Osteocyte (in vitro differentiated cells): ENCODE measurements at places on chromosomes 5 and 9. TPM values are rescaled to one million over a fixed set of nuclear protein-coding genes. Genes with fewer than 3 reads are reported as not detected.
A peak's percentile ranks its signal among the peaks of the same experiment; 100 is the strongest.

- no peak overlapping the region for H3K27ac ChIP-seq
- H3K4me3 ChIP-seq: no peak overlapping the region
- no peak for DNase-seq
- H3K27me3 ChIP-seq: no peaks in the 10 kb centered on the region
Observed at GRCh38 chr5:167797933-167798332, 493.5 kb upstream of the WWC1 start.

DNA sequence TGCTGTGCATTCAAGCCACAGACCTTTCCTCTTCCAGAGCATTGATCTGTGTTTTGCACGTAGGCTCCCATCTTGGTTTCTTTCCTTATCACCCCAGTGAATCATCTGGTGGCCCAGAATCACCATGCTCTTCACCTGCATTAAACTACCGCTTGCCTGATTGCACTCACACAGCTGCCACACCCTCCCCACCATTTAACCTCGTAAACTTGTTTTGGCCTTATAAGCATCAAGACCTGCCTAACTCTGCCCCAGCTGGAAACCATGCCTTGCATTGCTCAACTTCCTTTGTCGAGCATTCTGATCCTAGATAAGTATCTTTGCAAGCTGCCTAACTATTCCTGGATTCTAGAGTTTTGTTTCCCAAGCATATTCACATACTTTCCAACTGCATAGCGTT is 369.6 kb upstream of the SEMA6A start:
- H3K4me1 ChIP-seq: no peaks in the 10 kb centered on the region
- DNase-seq: no peak
- no peaks in the 10 kb centered on the region for H3K36me3 ChIP-seq
- H3K4me3 ChIP-seq: no peak overlapping the region
- no peak overlapping the region for H3K27ac ChIP-seq
- no peaks in the 10 kb centered on the region for H3K27me3 ChIP-seq

DNA sequence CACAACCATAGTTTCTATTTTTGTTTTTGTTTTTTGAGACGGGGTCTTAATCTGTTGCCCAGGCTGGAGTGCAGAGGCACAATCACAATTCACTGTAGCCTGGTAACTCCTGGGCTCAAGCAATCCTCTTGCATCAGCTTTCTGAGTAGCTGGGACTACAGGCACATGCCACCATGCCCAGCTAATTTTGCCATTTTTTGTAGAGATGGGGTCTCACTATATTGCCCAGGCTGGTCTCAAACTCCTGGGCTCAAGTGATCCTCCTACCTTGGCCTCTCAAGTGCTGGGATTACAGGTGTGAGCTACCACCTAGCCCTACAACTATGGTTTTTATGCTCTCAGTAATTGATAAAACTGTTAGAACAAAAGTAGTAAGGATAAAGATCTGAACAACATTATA is 147.5 kb upstream of the SHB start:
- H3K27me3 ChIP-seq: peaks cover 61% of the 10 kb centered on the region
- no peak overlapping the region for H3K27ac ChIP-seq
- no peak for DNase-seq
- no peaks in the 10 kb centered on the region for H3K4me1 ChIP-seq

DNA sequence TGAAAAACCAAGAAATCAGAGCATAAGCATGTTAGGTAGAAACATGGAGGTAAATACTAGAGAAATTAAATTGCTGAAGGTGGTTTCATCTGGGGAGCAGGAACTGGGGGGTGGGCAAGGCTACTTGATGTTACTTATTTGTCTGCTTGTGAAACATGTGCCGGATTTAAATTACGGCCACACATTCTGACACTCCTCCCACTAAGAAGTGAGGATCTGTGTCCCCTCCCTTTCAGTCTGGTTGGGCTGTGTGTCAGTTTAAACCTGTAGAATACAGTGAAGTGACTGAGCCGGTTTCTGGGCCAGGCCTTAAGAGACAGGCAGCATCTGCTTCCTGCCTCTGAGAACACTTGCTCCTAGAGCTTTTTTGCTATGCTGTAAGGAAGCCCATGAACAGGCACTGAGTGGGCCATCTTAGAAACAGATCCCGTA is 2.3 kb upstream of the IARS1 start:
- H3K27ac ChIP-seq: peak overlapping the region; percentile 42
- DNase-seq: no peak
- no peak overlapping the region for H3K4me3 ChIP-seq
- H3K36me3 ChIP-seq: peaks cover 33% of the 10 kb centered on the region

DNA sequence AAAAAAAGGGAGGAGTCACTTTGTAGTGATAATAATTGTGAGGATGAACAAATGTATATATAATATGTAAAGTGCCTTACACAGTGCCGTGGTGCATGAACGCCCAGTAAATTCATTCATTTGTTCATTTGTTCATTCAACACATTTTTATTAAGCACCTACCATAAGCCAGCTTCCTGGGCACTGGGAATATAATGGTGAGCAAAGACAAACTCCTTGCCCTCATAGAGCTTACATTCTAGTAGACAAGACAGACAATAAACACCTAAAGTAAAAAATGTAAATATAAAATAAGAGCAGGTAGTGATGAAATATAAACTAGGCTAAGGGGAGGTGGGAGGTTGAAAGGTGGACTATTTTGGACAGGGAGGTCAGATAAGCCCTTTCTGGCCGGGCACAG is 32.0 kb downstream of the SPRY4 start:
- H3K4me3 ChIP-seq: no peak overlapping the region
- no peaks in the 10 kb centered on the region for H3K36me3 ChIP-seq
- no peak for DNase-seq
- no peak overlapping the region for H3K27ac ChIP-seq
- H3K27me3 ChIP-seq: no peaks in the 10 kb centered on the region

NR5A1 gene
- total RNA-seq: not detected in 2 replicates

C9orf153 gene
- total RNA-seq: 0.40 TPM in 1 of 2 replicates, not detected in the other
